Karpas-422 (cell line): ENCODE measurements at places on chromosomes 11 and 22. TPM values are rescaled to one million over a fixed set of nuclear protein-coding genes. Genes with fewer than 3 reads are reported as not detected.

DNA sequence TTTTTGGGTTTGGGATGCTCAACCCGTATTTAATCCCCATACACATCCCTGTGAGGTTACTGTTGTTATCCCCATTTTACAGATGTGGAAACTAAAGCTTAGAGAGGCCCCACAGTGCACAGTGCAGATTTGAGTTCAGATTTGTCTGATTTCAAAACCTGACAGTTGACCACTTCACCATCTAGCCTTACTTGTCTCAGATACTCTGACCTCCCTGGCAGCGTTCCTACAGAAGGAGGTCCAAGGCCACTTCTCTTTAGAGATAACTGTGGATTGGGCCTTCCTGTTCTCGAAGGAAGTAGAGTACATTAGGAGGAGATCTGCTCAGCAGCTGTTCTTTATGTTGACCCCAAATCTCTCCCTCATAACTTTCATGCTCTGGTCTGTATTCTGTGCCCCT is 46.7 kb upstream of the CTTN start:
- no peaks in the 10 kb centered on the region for H3K4me1 ChIP-seq
- H3K27ac ChIP-seq = no peak overlapping the region
- peaks cover 22% of the 10 kb centered on the region; the same call in 1 of the 2 replicates for H3K36me3 ChIP-seq
- no peak overlapping the region for H3K4me3 ChIP-seq
- no peaks in the 10 kb centered on the region for H3K27me3 ChIP-seq
- DNase-seq = no peak

GAL gene
- not detected in 2 replicates for total RNA-seq

- peak overlapping the region; percentile 2; the same call in 1 of the 2 replicates for H3K4me3 ChIP-seq
- H3K27me3 ChIP-seq = no peaks in the 10 kb centered on the region
- no peaks in the 10 kb centered on the region for H3K36me3 ChIP-seq
- H3K4me1 ChIP-seq = no peaks in the 10 kb centered on the region
- no peak for DNase-seq
Observed at GRCh38 chr11:100359281-100359680, 327.8 kb upstream of the ARHGAP42 start.

TEX54 gene
- 2.7 TPM in 1 of 2 replicates, not detected in the other for total RNA-seq

GRCh38 chr11:59426361-59427067 is at the start of gene OR5A2:
OR5A2 (minus strand) TSS chr11:59426413; CDS start chr11:59422953, 3,460 bp downstream.
- DNase-seq = no peak
- H3K27ac ChIP-seq = no peak within 1 kb of the TSS
- H3K4me3 ChIP-seq = no peak within 1 kb of the TSS
- no peaks in the 10 kb centered on the region for H3K4me1 ChIP-seq
- H3K36me3 ChIP-seq = no peaks in the 10 kb centered on the region
- H3K27me3 ChIP-seq = no peaks in the 10 kb centered on the region

DNA sequence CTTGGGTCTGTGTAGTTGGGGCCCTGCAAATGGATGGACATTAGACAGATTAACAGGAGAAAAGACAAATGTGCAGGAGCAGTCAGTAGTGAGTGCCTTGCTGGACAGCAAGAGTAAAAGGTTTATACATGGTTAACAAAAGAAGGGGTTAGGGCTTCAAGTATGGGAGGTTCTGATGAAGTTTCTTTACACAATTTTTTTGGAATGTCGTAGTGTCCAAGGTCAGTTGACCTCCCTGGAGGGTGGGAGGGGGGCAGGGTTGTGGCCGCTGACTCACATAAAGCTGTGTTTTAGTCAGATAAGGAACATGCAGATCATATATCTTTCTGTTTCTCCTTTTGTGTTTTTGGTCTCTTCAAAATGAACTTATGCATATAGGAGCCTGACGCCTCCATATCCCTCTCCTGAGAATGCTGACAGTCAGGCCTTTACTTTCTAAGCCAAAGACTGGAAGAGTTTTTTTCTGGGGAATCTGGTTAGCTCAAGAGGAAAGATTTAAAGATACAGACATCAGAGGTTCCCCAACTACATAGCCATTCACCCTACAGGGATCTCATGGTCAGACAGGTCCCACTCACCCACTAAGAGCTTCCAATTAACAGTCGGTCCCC is 134.3 kb downstream of the NECTIN1 start:
- H3K27ac ChIP-seq = no peak overlapping the region
- no peak overlapping the region for H3K4me3 ChIP-seq
- DNase-seq = no peak
- H3K27me3 ChIP-seq = no peaks in the 10 kb centered on the region
- no peaks in the 10 kb centered on the region for H3K4me1 ChIP-seq
- H3K36me3 ChIP-seq = no peaks in the 10 kb centered on the region

- DNase-seq = peak; percentile 81
- no peaks in the 10 kb centered on the region for H3K36me3 ChIP-seq
- H3K4me1 ChIP-seq = peaks cover 96% of the 10 kb centered on the region
Observed at GRCh38 chr11:121372671-121373429, 79.3 kb upstream of the SORL1 start.

KCNQ1OT1 gene
- 2.7 and 3.0 TPM in 2 replicates for total RNA-seq

GRCh38 chr22:30230787-30231461 is 15.6 kb downstream of the LIF start:
- H3K27ac ChIP-seq = no peak overlapping the region
- no peaks in the 10 kb centered on the region for H3K4me1 ChIP-seq
- no peaks in the 10 kb centered on the region for H3K27me3 ChIP-seq
- no peak for DNase-seq
- H3K4me3 ChIP-seq = no peak overlapping the region

- peak overlapping the region; percentile 78 for H3K4me3 ChIP-seq
- no peak overlapping the region for H3K27ac ChIP-seq
- no peaks in the 10 kb centered on the region for H3K36me3 ChIP-seq
Observed at GRCh38 chr11:95229993-95230809, 801 bp downstream of the SESN3 start.

GRCh38 chr11:92827132-92827531 is 142.3 kb upstream of the MTNR1B start:
- H3K36me3 ChIP-seq = no peaks in the 10 kb centered on the region
- no peak overlapping the region for H3K27ac ChIP-seq
- no peak overlapping the region for H3K4me3 ChIP-seq
- DNase-seq = no peak
- no peaks in the 10 kb centered on the region for H3K27me3 ChIP-seq

DNA sequence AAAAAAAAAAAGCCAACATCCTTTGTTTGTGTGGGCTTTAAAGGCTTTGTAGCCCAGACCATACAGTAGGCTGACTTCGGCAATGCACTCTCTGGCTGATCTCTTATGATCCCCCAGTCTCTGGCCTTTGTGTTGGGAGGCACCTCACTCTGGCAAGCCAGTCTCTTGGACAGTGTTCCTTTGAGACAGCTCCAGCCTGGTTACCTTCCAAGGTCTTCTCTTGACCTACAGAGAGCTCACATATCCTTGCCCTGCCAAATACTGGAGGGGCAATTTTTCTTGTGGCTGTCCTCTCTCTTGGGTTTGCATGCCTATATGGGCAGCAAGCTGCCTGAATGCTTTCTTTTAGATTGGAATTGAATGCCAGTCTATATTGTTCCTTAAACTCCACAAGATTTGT is 69.8 kb downstream of the SESN3 start:
- H3K4me1 ChIP-seq = no peaks in the 10 kb centered on the region
- no peak overlapping the region for H3K4me3 ChIP-seq
- no peak for DNase-seq
- no peak overlapping the region for H3K27ac ChIP-seq

DNA sequence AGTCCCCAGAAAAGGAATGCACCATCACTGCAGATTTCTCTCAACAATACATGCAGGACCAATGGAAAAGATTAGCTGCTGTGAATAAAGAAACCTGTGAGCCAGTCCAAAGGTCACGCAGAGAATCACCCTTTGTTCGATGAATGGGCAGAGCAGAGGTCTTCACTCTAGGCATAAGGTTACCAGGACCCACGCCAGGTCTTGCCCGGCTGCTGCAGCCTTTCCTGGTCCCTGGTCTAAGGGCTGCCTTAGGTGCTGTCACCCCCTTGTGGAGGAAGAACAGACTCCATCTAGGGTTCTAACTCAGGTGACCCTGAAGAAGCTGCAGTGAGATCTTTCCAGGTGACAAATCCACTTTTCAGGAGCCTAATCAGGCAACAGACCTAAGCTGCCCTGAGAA is 29.0 kb upstream of the NAP1L4 start:
- no peak overlapping the region for H3K4me3 ChIP-seq
- DNase-seq = peak; percentile 80
- peaks cover 14% of the 10 kb centered on the region for H3K4me1 ChIP-seq
- H3K27me3 ChIP-seq = no peaks in the 10 kb centered on the region

DNA sequence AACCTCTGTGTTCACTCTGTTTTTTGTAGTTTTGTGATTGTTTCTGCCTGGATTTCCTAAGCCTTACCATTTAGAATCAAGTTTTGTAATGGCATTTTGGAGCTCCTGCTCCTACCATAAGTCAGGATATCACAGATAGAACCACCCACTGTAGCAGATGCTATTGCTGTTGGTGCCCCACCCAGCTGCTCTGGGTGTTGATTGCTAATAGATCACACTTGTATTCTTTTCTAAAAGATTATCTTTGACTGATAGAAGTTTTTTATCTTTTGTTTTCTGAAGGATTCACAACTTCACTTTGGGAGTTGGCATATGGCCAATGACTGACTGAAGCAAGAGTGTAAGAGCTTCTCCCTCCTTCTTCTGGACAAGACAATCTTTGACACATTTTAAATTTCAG is 76.0 kb downstream of the EHF start:
- H3K27ac ChIP-seq = no peak overlapping the region
- no peaks in the 10 kb centered on the region for H3K4me1 ChIP-seq
- H3K36me3 ChIP-seq = no peaks in the 10 kb centered on the region
- no peaks in the 10 kb centered on the region for H3K27me3 ChIP-seq
- DNase-seq = no peak

DNA sequence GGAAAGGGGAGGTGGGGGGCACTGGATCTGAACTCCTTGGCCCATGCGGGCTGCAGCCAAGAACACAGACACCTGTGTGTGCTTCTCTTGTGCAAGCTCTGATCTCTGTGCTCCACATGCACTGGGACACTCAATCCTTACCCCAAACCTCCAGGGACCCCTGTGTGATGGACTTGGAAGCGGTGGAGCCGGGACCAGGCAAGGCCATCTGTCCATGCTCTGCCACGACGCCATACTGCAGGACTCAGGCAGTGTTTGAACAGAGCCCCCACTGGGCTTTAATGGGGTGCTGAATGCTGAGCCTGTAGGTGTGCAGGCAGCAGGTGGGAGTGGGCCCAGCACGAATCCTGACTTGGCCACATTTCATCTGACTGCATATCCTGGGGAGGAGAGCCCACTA is 23.4 kb downstream of the PPM1F start:
- no peaks in the 10 kb centered on the region; the same call in 1 of the 2 replicates for H3K36me3 ChIP-seq
- H3K27me3 ChIP-seq = no peaks in the 10 kb centered on the region
- no peak for DNase-seq
- peaks cover 8% of the 10 kb centered on the region; the same call in 1 of the 2 replicates for H3K4me1 ChIP-seq
- H3K27ac ChIP-seq = no peak overlapping the region
- H3K4me3 ChIP-seq = no peak overlapping the region

DNA sequence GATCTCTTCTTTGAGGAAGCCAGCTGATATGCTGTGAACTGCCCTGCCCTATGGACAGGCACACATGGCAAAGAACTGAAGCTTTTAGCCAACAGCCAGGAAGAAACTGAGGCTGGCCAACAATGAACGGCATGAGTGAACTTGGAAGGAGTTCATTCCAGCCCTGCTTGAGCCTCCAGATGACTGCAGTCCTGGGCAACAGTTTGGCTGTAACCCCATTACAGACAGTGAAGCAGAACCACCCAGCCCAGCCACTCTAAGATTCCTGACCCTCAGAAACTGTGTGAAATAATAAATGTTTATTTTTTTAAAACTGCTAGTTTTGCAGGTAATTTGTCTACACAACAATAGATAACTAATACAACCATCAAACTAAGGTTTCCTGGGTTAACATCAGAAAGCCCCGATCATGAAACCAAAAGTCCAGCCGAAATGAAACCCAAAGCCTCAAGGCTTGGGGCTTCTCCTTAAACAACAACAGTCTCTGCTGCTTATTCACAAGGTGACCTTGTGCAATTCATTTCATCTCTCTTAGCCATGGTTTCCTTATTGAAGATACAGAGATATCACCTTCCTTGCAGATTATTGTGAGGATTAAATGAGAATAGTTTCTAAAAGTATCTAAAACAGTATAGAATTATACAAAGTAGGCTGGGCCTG is 31.4 kb downstream of the PAK1 start:
- H3K36me3 ChIP-seq = no peaks in the 10 kb centered on the region
- H3K4me3 ChIP-seq = no peak overlapping the region
- no peak for DNase-seq

- no peaks in the 10 kb centered on the region for H3K27me3 ChIP-seq
- H3K36me3 ChIP-seq = no peaks in the 10 kb centered on the region
- no peaks in the 10 kb centered on the region for H3K4me1 ChIP-seq
Observed at GRCh38 chr11:127462065-127462344, 461.4 kb upstream of the KIRREL3 start.

CARNS1 gene
- 0.18 TPM in 1 of 2 replicates, not detected in the other for total RNA-seq

CHST1 gene
- total RNA-seq = 0.25 TPM in 1 of 2 replicates, not detected in the other

DNA sequence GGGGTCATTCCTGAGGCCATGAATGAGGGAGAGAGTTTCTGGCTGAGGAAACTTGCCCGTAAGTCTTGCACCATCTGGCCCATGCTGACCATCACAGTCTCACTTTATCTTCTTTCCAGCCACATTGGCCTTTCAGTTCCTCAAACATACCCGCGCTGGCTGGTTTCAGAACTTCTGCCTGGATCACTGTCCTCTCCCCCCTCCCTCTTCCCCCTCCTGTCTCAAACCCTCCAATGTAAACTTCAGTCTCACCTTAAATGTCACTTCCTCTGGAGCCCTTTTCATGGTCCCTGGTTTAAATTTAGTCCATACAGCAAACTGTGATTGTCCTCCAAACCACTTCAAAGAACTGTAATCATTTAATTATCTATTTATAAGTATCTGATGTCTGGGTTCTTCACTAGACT is 3.7 kb upstream of the TMEM109 start:
- DNase-seq = no peak
- peaks cover 44% of the 10 kb centered on the region for H3K4me1 ChIP-seq
- H3K27ac ChIP-seq = no peak overlapping the region
- no peaks in the 10 kb centered on the region for H3K36me3 ChIP-seq
- no peak overlapping the region for H3K4me3 ChIP-seq
